Lower lobe of right lung (tissue), 2 donors: ENCODE measurements at places on chromosomes 1 and 21.
A peak's percentile ranks its signal among the peaks of the same experiment; 100 is the strongest.

- DNase-seq: peak; percentile 52
These were observed 771 bp downstream of the ABCD3 start for GRCh38 chr1:94418664-94419655.

- DNase-seq: no peak
These were observed 21.6 kb downstream of the PLXNA2 start for GRCh38 chr1:208222376-208223126.

GRCh38 chr1:92653605-92654381 is 131.1 kb downstream of the EVI5 start:
- DNase-seq: no peak

- DNase-seq: no peak
These were observed 55.9 kb downstream of the MACO1 start for GRCh38 chr1:25486602-25487001.

GRCh38 chr1:202821467-202821866 is 10.7 kb downstream of the PCAT6 start:
- DNase-seq: no peak

DNA sequence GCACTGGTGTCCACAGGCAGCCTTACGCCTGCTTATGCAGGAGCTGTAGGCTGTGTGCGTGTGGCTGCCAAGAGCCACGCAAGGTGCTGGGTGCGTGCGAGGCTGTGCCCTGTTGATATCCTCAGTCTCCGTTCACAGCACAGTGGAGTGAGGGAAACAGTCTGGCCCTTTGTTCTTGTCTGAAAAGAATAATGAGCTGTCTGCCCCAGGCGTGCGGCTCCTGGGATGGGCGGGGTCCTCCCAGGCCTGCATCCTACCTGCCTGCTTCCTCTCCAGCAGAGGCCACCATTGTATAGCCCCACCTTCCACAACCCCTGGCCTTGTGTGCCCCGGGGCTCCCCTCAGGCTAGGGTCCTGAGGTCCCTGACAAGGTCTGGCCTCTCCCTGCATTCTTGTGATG is 47.0 kb upstream of the KDM4A start:
- no peak for DNase-seq

DNA sequence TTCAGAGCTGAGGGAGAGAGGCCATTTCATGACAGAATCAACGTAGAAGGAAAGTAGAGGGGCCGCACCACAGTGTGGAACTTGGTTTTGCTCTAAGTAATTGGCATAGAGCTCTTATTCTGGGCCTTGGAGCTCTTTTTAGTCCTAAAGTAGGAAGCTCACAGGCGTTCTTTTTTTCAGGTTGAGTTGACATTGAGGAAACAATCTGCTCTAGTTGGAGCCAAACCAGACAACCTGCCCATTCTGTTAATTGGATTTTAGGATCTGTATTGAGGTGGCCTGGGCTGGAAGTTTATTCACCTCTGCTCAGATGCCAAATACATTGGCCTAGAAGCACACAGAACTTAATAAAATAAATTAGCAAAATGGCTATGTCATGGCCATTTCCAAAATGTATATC is 1093.9 kb downstream of the ADGRL2 start:
- DNase-seq: no peak
